Hepatocyte (in vitro differentiated cells): ENCODE measurements at places on chromosomes 2 and 18.

GRCh38 chr2:196535742-196536141, 103.8 kb upstream of the CCDC150 start:
- no peak for DNase-seq

GRCh38 chr18:45666520-45666919, 51.2 kb downstream of the SLC14A2 start:
- DNase-seq, result no peak

- no peak for DNase-seq
Observed at GRCh38 chr2:132729522-132729921, 59.5 kb upstream of the LYPD1 start.

DNA sequence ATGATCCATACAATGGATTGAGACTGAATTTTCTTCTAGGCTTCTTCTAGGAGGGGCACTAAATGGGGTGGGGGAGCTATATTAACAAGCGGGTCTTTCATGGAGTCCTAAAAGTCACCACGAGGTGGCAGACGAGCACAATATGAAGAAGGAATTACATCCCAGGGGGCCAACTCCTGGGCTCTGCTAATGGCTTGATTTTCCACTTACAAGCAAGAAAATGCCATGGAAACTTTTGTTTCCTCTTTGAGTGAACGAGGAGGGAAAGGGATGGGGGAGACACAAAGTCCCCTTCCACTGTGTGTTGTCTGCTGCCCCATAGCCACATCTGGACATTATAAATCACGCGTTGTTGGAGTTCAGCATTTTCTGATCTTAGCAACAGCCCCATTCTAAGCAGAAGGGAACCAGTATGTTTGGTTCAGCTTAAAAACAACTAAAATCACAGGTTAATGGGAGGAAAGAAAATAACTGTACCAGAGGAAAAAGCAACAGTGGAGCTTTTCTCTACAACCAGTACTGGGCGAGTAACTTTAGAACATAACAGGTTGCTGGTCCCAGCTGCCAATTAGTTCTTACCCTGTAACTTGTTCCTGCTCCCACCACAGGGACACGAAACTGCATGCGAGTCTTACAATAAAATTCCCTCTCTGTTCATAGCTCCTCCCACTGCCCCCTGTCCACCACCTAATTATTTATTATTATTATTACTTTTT, 285.0 kb upstream of the PARD3B start:
- DNase-seq, result peak; percentile 90

- DNase-seq, result no peak
Observed at GRCh38 chr2:46487667-46488335, 8.4 kb downstream of the TMEM247 start.

DNA sequence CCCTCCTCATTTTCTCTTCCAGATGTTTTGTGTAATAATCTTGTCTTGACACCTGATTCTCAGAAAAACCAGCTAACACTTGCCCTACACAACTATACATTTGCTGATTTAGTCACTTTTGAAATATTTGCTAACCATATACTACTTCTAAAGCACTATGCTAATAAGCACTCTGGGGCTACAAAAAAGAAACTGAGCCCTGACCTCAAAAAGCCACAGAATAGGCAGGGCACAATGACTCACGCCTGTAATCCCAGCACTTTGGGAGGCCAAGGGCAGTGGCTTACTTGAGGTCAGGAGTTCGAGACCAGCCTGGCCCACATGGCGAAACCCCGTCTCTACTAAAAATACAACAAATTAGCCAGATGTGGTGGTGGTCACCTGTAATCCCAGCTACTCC, 266.0 kb downstream of the RAD51AP2 start:
- no peak for DNase-seq

- DNase-seq, result no peak
Observed at GRCh38 chr2:213863541-213863940, 547.3 kb upstream of the VWC2L start.

GRCh38 chr18:61662726-61663125, 230.1 kb downstream of the RNF152 start:
- DNase-seq, result no peak

DNA sequence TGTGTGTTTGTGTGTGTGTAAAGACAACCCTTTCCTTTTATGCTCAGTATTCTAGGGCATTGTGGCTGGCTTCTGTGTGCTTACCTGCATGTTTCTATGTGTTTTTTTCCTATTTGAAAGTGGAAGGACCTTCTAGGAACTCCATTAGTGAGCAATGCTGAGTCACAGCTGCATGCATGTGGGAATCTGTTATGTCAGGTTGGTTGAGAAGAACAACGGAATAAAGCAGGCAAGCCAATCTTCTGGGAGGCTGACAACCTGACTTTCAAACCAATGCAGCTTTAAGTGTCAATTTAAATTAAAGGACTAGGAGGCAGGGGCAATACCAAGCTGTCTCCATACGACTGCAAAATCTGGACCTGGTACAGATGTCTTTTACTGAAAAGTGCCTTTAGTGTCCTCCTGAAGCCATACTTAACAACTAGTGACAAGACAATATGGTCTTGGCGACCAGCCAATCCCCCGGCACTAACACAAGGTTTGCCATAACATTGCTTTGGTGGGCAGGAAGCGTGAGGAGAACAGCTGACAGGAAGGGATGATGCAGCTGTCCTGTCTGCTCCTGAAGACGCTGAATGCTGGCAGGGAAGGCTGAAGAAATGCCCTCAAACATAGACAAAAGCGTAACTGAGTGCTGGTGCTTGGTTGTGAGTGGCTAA, 514.7 kb upstream of the CDH7 start:
- DNase-seq, result peak; percentile 14

DNA sequence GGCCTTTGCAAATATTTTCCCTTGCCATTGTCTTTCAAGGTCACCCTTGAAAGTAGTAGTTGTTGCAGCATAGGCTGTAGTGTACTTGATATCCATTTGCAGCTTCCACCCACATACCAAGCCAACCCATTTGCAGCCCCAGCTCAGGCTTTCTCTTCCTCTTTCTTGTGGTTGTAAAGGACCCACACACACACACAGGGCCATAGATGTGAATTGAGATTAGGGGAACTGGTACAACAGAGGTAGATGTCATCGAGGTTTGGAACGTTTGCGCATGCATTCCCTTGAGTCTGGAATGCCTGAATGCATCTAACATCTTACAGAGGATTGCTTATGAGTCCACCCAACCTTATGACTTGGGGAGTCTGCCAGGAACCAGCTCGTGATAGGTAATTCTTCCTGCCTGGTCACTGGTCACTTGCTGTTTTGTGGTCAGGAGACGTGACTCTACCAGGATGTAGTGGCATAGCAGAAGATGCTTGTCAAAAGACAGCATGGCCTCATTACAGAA, 91.9 kb downstream of the MRPS9 start:
- DNase-seq, result no peak

- DNase-seq, result no peak
Observed at GRCh38 chr2:21559351-21559750, 435.6 kb downstream of the TDRD15 start.

DNA sequence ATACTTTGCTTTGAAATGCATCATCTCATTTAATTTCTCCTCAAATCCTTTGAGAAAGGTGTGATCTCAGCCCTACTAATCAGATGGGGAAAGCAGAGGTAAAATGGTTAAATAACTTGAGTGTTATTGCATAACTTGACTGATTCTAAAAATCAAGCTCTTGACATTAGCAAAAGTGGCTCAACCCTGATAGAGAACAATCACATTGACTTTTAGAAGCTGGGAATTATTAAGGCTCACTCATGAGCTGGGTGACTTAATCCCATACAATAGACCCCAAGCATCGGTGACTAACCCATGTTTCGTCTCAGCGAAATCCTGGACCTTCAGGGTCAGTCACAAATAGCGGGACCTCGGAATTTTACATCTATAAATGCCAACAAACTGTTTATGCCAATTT, 378.9 kb downstream of the NBAS start:
- no peak for DNase-seq

- no peak for DNase-seq
Observed at GRCh38 chr18:13194239-13194638, 24.3 kb upstream of the LDLRAD4 start.

DNA sequence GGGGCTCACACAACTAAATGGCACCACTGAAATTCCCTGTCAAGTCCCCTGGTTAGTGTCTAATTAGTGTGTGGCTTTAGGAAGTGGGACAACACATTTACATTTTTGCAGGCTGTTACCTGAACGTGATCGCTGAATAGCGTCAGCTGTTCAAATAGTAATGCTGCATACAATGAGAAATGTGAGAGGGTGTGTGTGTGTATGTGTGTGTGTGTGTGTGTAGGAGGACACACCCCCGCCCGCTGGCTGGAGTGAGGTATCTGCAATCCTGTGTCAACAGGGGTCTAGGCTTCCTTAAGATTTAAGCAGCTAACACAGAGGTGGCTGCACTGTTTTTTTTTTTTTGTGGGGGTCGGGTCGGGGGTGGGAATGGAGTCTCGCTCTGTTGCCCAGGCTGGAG, 4.8 kb upstream of the LYPD6B start:
- DNase-seq, result peak; percentile 62

- no peak for DNase-seq
Observed at GRCh38 chr2:189854940-189855339, 70.7 kb downstream of the PMS1 start.

DNA sequence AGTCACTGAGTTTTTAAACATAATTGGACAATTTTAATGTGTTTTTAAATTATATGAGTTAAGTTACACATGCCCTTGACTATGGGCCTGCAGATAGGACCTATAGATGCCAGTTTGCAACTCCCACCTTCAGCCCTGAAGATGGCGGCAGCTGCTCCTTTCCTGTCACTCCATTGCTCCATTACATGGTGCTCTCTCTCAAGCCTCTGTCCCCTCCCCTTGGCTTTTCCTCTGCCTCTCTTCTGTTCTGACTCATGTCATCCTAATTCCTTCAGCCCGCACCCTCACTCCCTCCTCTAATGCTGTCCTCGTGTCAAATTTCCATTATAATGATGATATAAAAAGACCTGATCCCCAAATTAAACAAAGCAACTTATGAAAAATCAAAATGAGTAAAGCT, 133.7 kb upstream of the HNRNPA3 start:
- no peak for DNase-seq

DNA sequence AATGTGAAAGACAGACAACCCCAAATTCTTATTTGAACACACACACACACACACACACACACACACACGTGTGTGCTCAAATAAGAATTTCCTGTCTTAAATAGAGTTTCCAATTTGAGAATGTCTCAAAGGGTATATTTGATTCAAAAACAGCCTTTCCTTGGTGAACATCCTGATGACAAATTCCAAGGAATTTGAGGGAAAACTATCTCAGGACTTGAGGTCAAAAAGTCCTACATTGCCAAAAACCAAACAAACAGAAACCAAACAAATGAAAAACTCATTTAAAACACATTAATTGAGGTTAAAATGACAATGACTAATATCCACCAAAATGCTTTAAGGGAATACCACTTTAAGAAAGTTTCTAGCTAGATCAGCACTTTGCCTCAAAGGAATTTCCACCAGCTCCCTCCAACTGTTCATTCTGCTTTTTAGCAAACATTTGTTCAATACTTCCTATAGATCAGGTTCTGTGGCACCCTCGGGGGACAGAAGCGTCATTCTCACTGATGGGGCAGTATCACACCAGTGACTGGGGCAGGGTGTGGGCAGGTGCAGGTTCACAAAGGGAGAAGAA, 232.1 kb upstream of the TRIB2 start:
- DNase-seq, result no peak

DNA sequence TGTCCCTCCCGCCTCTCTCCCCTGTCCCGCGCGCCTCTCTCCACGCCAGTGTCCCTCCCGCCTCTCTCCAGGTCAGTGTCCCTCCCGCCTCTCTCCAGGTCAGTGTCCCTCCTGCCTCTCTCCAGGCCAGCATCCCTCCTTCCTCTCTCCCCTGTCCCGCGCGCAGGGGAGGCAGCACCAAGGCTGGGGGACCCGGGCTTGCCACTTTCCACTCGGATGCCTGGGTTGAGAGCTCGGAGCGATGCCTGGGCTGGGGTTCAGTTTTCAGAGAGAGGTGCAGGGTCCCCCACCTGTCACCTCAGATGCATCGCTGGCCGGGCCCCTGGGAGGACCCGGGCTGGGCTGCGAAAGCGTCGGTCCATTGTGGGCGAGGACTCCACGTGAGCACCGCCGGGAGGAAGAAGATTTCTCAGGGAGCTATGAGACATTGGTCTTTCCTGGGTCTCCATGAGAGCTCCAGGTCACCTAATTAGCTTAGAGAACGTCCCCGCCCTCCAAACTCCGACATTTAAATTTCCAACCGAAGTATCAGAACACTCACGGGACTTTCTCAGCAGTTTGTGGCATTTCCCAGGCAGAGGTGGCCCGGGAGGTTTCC, 2.1 kb downstream of the FBLN7 start:
- no peak for DNase-seq

GRCh38 chr2:43273529-43273928, 47.1 kb upstream of the ZFP36L2 start:
- DNase-seq, result no peak

- DNase-seq, result peak; percentile 71
Observed at GRCh38 chr2:200405599-200406298, 99.3 kb downstream of the SPATS2L start.

DNA sequence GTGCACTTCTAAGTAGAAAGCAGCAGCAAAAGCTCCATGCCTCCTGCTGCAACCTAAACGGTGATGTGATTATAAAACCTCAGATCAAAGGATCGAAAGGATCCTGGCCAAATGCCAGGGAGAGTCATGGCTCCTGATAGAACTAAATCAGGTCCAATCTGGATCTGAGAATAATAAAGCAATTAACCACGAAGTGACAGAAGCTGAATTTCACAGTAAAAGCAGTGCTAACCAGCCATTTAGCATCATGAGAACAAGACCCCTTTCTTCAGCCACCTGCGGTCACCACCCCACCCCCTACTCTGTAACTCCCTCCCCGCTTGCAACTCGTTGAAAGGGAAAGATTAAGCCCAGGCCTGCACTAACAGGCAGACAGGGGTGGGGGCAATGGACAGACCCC, 748.7 kb downstream of the BCL11A start:
- DNase-seq, result no peak

- DNase-seq, result no peak
Observed at GRCh38 chr18:74897971-74898657, 300.4 kb downstream of the ZNF407 start.

DNA sequence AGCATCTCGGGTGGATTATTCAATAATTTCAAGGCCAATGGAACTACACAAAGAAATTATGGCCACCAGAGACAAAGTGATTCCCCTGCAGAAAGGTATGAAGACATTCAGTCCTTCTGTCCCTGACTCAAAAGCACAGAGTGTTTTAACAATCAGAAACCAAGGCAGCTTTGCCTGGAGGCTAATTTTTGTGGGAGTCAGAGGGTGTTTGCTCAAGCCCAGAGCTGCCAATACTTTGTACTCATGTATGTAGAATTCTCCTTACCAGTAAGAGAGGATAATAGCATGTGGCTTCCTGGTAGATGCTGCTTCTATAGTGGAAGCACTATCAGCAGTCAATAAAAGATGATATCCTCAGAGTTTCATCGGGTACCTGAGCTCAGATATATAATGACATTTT, 178.4 kb downstream of the KCNE4 start:
- no peak for DNase-seq

GRCh38 chr2:223870840-223871611, 33.6 kb upstream of the AP1S3 start:
- no peak for DNase-seq
